Suppressor macrophage treated with lipopolysaccharide for 1 hour (primary cell): ENCODE measurements at places on chromosomes 2 and 18.

GRCh38 chr2:191693778-191694177 is 15.8 kb downstream of the NABP1 start:
- DNase-seq: peak; percentile 34

- no peak for DNase-seq
These were observed 68.3 kb downstream of the MARCO start for GRCh38 chr2:119010336-119010735.

DNA sequence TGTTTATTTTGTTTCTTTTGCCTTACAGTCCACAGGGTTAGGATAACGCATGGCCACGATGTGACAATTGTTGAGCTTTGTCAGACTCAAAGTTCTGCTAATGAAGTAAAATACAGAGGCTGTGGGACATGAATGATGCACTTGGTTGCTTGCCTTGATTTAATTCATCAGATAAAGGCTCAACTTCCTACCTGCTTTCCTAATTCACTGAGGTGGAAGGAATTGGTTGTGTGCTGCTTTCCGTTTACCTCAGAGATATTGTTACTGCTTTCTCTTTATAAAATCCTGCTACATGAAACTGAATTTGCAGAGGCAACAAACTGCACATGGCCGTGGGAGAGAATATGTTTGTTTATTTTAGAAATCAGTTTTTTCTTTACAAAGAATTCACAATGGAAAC is 6.6 kb downstream of the RIT2 start:
- DNase-seq: no peak

- no peak for DNase-seq
These were observed 521.0 kb upstream of the MYT1L start for GRCh38 chr2:2851806-2852777.

- no peak for DNase-seq
These were observed 67.7 kb downstream of the REL start for GRCh38 chr2:60948926-60949579.

DNA sequence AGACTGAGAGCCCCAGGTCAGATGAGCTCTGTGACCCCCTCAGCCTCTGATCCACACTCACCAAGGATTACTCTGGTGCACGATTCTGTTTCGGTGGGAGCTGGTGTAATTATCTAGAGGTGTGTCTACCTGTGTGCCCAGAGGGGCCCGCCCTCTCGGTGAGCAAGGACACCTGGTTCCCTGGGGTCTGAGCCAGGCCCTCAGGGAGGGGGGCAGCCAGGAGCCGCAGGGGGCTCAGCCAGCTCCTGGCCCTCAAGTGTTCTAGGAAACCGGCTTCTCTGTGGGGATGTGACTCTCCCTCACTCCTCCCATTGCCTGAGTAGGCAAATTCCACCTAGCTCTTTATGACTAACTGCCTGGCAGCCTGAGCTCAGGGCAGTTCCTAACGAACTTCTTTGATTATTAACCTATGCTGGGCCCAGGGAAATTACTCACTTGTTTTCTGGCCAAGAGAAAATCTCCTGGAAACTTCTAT is 17.4 kb downstream of the AGAP1 start:
- DNase-seq: no peak

- no peak for DNase-seq
These were observed 83.2 kb downstream of the DGKD start for GRCh38 chr2:233437439-233437955.

- DNase-seq: no peak
These were observed 78.9 kb upstream of the CCDC68 start for GRCh38 chr18:55038162-55038561.

GRCh38 chr18:74316257-74317170 is 875 bp downstream of the C18orf63 start:
- no peak for DNase-seq

DNA sequence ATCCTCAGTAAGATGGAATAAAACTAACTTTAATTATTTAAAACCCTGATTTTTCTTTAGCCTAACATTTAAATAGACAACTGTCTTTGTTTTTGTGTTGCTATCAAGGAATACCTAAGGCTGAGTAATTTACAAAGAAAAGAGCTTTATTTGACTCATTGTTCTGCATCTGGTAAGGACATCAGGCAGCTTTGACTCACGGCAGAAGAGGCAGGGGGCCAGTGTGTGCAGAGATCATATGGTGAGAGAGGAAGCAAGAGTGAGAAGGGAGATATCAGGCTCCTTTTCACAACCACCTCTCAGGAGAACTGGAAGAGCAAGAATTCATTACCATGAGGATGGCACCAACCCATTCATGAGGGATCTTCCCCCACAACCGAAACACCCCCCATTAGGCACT is 64.6 kb upstream of the TFPI start:
- no peak for DNase-seq

GRCh38 chr2:146820672-146821071 is 1024.2 kb upstream of the ACVR2A start:
- DNase-seq: no peak

GRCh38 chr2:62512384-62512783 is 6.4 kb upstream of the TMEM17 start:
- no peak for DNase-seq

GRCh38 chr18:61402726-61403125 is 69.5 kb downstream of the CDH20 start:
- DNase-seq: no peak

- DNase-seq: no peak
These were observed 2.4 kb downstream of the TCF7L1 start for GRCh38 chr2:85135660-85135914.

DNA sequence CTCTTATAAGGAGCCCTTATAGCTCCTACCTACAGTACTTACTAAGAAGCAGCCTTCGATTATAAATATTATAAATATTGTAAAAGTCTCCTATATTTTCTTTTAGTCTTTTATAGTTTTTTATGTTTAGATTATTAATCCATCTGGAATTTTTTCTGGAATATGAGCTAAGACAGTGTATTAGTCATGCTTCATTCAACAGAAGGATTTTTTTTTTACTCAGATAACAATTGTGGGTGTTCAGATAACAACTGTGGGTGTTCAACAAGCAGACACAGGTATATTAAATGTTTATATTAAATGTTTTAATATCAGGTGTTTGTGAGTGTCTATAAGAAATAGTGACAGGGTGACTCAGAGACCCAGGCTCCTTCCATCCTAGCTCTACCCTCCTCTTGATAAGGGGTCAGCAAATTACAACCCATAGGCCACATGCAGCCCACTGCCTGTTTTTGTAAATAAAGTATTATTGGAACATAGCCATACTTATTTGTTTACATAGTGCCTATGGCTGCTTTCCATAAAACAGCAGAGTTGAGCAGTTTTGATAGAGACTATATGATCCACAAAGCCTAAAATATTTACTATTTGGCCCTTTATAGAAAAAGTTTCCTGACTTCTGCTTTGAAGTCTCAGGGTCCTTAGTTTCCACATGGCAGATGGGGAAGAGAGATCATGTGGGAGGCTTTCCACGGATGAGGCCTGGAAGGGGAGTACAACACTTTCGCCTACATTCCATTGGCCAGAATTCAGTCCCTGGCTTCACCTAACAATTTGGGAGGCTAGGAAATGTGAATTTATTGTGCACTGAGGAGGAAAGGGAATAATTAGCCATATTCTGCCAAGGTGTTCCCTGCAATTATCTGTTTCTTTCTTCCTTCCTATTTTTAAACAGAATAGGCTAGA is 4.3 kb upstream of the SPATS2L start:
- no peak for DNase-seq

DNA sequence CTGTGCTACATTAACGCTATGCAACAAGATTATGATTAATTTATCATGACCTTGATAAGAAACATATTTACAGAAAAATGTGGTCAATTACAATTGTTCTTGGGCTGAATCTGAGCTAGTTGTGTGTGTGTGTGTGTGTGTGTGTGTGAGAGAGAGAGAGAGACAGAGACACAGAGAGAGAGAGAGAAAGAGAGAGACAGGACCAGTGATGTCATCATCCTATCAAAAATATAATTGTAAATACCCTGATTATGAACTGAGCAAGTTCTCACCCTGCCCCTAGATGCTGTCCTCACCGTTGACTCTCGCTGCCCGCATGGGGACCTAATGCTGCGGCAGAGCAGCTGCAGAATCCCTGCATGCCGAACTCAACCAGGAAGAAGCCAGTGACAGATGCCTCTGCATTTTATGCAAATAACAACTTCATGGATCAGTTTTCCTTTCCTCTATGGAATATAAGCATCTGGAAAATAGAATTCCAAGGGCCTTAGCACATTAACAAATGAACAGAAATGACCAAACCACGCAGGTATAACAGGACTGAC is 512.5 kb downstream of the PLCL1 start:
- no peak for DNase-seq

- DNase-seq: no peak
These were observed 1.6 kb upstream of the CFLAR start for GRCh38 chr2:201114350-201114749.

DNA sequence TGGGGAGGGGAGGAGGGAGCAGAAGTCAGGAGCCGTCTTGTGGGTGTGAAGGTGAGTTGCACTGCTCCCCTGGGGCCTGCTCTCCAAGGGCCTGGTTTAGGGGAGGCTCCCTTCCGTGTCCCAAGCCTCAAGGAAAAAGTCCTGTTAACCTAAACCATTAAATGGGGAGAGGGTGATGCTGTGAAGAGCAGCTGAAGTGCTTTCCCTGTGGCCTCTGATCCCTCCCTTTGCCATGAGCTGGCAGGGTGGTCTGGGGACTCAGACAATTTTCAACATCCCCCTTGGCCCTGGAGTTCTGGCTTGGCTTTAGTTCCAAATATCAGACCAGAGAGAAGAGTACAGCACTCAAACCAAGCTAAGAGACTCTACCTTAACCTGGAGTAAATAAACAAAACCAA is 692 bp upstream of the POMC start:
- DNase-seq: no peak

DNA sequence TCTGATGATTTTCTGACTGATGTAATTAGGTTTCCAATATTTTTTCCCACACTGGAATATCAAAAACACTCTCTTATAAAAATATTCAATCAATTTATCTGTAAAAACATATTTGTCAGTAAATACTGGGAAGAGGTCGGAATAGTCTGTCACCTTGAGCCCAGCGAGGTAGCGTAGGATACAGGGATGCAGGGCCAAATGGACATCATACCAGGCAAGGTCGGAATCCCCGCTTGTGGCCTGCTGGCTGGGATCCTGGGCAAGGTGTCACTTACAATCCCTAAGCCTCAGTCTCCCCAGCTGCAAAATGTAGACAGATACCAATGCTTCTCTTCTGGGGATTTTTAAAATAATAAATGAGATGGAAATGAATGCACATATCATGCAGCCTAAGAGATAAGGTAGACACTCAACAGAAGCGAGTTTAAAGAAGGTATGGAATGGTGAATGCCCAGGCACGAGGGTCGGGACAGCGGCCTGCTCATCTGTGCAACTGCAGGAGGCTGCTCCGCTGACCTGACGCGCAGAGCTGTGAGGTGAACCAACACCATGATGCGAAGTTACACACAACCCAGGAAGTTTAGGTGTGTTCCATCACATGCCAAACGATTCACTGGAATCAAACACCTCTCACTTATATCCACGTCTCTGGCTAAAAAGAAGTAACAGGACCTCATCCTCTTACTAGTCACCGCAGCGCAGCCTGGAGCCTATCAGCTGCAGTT is 98.2 kb downstream of the EIPR1 start:
- DNase-seq: no peak

GRCh38 chr2:207155516-207156444 is 10.0 kb downstream of the KLF7 start:
- no peak for DNase-seq

- DNase-seq: no peak
These were observed 52.5 kb upstream of the SALL3 start for GRCh38 chr18:78927156-78927555.

DNA sequence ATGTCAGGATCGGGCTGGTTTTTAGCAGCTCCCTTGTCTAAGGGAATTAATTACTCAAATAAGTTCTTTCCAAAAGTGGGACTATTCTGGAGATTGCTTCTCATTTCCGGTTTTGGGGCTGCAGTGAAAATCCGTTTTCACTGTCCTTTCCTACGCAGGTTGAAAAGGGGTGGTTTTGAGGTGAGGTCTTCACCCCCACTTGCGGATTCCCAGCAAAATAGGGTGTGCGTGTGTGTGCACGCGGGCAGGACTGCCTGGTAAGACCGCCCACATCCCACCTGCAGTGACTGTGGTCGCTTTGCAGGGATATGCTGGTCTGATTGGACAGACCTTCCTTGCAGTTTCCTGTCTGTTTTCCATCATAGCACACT is 472 bp upstream of the PLEKHM3 start:
- DNase-seq: no peak

DNA sequence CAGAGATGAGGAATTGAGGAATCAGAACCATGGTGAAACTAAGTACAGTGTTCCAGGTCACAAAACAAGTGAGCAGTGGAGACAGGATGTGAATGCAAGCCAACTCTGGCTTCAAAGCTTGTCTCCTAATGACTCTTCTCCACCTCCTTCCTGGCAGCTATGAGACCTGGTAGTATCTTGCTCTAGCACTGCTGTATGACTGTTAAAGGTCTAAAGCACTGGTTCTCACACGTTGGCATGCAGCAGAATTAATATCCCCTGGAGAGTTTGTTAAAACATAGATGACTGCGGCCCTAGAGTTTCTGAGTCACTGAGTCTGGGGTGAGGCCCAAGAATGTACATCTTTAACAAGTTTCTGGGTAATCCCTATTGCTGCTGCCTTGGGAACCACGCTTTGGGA is 63.3 kb downstream of the SUCLG1 start:
- no peak for DNase-seq

GRCh38 chr2:223076573-223076972 is 24.6 kb downstream of the KCNE4 start:
- DNase-seq: no peak

- DNase-seq: no peak
These were observed 375.5 kb upstream of the SLC8A1 start for GRCh38 chr2:40827392-40827791.

- DNase-seq: no peak
These were observed 163.0 kb downstream of the PHLPP1 start for GRCh38 chr18:62878305-62878704.

DNA sequence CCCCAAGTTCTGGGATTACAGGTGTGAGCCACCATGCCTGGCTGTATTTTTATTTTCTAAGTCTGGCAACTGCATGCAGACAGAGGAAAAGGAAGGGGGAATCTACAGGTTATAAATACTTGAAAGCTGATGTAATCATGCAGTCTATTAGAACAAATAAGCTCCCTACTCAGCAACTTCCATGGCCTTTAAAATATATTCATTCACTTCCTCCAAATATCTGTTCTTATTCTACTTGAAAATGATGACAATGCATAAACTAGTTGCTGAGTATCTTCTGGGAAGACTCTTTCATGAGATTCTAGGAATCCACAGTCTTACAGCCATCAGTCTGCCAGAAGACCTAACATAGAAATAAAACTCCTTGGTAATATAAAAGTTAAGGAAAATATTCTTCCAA is 66.9 kb upstream of the NCKAP5 start:
- DNase-seq: no peak

GRCh38 chr2:199070322-199070949 is 387.3 kb downstream of the SATB2 start:
- no peak for DNase-seq

GRCh38 chr2:237766340-237766739 is 32.2 kb upstream of the RBM44 start:
- no peak for DNase-seq

- DNase-seq: no peak
These were observed 58.2 kb downstream of the BCL2L11 start for GRCh38 chr2:111178730-111179405.

GRCh38 chr2:175462246-175462645 is 280.7 kb upstream of the ATP5MC3 start:
- no peak for DNase-seq

GRCh38 chr2:163011000-163011399 is 172.4 kb upstream of the KCNH7 start:
- DNase-seq: no peak
